Mesothelial cell of epicardium (in vitro differentiated cells): ENCODE measurements at places on chromosomes 13 and 19.

GRCh38 chr13:29421118-29421517 lies 174.4 kb downstream of the SLC7A1 start:
- DNase-seq, result no peak

- DNase-seq, result no peak
These were observed 7.6 kb downstream of the KLHL26 start for GRCh38 chr19:18644196-18645034.

- no peak for DNase-seq
These were observed 4.1 kb upstream of the NANOS3 start for GRCh38 chr19:13872695-13873389.

DNA sequence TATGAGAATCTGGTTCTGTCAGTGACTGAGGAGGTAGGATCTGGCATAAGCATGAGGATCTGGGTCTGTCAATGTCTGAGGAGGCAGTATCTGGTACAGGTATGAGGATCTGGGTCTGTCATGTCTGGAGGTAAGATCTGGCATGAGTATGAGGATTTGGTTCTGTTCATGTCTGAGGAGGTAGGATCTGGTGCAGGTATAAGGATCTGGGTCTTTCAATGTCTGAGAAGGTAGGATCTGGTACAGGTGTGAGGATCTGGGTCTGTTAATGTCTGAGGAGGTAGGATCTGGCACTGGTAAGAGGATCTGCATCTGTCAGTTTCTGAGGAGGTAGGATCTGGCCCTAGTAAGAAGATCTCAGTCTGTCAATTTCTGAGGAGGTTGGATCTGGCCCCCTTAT lies 12.4 kb upstream of the PDCD2L start:
- DNase-seq, result no peak

- no peak for DNase-seq
These were observed 82.9 kb upstream of the POSTN start for GRCh38 chr13:37681281-37682032.

DNA sequence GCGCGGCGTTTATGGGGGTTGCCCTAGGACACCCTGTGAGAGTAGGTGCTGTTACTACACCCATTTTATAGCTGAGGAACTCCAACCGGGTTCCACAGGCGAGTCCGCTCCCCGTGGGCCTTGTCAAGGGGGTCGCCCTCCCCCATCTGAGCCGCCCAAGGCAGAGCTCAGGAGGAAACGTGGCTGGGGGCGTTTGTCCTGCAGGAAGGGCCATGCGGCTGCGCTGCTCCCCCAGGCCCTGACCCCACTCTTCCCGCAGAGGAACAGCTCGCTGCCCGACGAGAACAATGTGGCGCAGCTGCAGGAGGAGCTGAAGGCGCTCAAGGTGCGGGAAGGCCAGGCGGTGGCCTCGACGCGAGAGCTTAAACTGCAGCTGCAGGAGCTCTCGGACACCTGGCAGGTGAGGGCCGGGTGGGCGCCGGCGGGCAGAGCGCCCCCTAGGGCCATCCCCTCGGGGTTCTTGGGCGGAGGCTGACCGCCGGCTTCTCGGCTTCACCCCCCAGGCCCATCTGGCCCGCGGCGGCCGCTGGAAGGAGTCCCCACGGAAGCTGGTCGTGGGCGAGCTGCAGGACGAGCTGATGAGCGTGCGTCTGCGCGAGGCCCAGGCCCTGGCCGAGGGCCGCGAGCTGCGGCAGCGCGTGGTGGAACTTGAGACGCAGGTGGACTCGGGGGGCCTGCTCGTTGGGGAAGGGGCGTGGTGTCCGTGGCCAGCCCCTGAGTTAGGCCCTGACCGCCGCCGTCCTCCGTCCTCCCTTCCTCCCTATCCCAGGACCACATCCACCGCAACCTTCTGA lies 12.4 kb downstream of the PRR36 start:
- DNase-seq, result peak; percentile 59

- no peak for DNase-seq
These were observed 4.0 kb downstream of the MRPL54 start for GRCh38 chr19:3766520-3766919.

DNA sequence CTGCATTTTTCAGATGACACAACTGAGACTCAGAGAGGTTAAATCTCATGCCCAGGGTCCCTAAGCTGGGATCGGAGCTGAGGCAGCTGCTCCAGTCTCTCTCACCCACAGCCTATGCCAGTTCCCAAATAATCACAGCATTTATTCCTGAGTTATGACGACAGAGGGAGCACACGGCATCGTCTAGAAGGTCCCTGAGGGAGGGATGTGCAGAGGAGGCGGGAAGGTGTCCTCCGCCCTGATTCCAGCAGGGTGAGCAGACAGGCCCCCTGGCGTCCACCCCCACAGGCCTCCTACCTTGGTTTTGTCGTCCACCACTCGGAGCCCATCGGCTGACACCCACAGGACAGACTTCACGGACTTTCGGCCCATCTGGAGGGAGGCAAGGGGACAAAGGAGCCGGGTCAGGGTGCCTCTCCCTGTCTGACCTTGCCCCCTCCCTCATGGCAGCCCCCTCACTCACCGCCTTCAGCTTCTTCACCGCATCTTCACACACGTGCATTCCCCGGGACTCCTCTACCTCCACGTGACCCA lies 8.0 kb downstream of the NUMBL start:
- no peak for DNase-seq

GRCh38 chr13:26707122-26708006 lies 53.2 kb downstream of the GPR12 start:
- DNase-seq, result no peak

- no peak for DNase-seq
These were observed 138.5 kb upstream of the DACH1 start for GRCh38 chr13:72005455-72005854.

DNA sequence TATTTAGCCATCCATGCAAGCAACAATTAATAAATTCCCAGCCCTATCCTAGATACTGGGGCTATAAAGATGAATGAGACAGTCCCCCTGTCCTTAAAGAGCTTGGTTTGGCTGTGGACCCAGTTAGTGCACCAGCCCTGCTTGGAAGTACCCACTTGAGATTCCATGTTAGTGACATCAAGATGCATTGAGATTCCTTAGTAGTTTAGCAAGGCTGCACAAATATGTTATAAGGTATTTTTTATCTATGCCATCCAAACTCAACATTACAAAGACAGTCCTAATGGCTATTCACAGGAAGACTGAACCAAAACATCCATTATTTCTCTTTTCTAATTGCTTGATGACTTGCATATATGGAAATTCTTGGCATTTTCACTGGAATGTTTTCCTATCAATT lies 48.8 kb upstream of the RAP2A start:
- no peak for DNase-seq

GRCh38 chr19:13849991-13850909 lies 26.7 kb upstream of the NANOS3 start:
- DNase-seq, result peak; percentile 90

GRCh38 chr19:53904909-53905308 lies 4.2 kb upstream of the CACNG7 start:
- DNase-seq, result no peak

DNA sequence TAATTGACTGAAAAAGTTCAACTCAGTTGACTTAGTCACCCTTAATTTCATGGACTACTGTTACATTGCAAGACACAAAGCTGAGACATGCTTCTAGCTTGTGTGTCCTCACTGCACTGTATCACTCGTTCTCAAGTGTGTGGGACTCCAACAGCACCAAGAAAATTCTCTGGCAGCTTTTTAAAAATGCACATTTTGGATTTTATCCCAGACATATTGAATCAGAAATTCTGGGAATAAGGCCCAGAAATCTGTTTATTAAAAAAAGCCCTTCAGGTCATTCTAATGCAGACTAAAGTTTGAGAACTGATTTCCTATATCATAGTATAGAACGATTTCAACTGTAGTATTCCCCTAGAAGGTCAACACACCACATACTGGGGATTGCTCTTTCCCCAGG lies 1485.3 kb downstream of the PCDH9 start:
- no peak for DNase-seq

DNA sequence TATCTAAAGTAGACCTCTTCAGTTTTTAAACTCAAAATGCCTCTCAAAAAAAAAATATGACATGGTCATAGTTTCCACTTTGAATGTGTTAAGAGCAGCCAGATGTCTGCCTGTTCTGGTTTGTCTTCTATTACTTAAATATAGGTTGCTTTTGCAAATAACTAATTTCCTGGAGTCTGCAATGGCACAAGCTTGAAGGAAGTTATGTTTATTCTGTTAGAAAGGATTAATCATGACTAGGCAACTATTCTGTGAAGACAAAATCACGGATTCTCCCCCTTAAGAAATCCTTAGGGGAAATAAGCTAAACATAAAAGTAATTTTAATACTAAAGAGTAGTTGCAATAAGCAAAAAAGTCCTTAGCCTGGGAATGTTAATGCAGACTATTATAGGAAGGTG lies 26.3 kb downstream of the SKA3 start:
- DNase-seq, result no peak

- DNase-seq, result peak; percentile 27
These were observed 127.6 kb downstream of the URI1 start for GRCh38 chr19:30069535-30070197.

DNA sequence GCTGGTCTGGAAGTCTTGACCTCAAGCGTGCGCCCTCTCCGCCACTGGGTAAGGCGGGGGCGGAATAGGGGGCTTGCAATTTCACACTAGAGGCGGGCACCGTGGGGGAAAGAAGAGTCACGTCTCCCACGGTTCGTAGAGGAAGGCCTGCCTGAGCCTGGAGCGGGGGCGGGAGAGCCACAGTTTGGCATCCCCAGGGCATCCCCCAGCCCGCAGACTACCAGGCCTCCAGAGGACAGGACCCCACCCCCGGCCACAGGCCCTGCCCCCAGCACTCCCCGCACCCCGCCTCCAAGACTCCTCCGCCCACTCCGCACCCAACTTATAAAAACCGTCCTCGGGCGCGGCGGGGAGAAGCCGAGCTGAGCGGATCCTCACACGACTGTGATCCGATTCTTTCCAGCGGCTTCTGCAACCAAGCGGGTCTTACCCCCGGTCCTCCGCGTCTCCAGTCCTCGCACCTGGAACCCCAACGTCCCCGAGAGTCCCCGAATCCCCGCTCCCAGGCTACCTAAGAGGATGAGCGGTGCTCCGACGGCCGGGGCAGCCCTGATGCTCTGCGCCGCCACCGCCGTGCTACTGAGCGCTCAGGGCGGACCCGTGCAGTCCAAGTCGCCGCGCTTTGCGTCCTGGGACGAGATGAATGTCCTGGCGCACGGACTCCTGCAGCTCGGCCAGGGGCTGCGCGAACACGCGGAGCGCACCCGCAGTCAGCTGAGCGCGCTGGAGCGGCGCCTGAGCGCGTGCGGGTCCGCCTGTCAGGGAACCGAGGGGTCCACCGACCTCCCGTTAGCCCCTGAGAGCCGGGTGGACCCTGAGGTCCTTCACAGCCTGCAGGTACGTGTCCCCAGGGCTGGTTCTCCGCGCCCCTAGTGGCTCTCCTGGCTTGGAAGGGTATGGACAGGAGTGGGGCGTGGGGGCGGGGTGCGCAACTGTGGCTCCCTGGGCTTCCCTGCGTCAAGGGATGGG lies at the start of gene ANGPTL4:
ANGPTL4 (plus strand) TSS at position 353 of the 969 bp plus-strand sequence; CDS start at position 520, 167 bp downstream.
- DNase-seq, result peak; percentile 60

DNA sequence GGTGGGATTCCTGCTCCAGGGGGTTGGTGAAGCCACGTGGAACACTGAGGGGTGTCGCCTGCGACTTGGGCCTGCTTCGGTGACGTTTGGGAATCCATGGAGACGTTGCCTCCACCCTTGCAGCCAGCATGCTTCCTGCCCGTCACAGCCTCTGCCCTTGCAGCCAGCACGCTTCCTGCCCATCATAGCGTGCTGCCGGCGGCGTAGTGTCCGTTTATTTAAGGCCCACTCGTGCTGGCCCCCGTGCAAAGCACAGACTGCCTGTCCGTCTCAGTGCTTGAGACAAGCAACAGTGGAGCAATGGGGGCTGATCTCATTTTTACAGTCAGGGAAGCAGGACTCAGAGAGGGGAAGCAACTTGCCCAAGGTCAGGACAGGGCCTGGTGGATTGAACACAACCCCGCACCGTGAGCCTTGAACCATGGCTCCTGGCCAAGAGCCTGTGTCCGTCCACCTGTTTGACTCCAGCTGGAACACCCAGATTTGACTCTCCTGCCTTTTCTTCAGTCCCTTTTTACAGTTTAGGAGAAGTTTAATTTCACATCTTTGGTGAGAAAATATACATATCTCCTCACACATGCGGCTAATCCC lies 149.6 kb downstream of the TEX29 start:
- DNase-seq, result peak; percentile 21

DNA sequence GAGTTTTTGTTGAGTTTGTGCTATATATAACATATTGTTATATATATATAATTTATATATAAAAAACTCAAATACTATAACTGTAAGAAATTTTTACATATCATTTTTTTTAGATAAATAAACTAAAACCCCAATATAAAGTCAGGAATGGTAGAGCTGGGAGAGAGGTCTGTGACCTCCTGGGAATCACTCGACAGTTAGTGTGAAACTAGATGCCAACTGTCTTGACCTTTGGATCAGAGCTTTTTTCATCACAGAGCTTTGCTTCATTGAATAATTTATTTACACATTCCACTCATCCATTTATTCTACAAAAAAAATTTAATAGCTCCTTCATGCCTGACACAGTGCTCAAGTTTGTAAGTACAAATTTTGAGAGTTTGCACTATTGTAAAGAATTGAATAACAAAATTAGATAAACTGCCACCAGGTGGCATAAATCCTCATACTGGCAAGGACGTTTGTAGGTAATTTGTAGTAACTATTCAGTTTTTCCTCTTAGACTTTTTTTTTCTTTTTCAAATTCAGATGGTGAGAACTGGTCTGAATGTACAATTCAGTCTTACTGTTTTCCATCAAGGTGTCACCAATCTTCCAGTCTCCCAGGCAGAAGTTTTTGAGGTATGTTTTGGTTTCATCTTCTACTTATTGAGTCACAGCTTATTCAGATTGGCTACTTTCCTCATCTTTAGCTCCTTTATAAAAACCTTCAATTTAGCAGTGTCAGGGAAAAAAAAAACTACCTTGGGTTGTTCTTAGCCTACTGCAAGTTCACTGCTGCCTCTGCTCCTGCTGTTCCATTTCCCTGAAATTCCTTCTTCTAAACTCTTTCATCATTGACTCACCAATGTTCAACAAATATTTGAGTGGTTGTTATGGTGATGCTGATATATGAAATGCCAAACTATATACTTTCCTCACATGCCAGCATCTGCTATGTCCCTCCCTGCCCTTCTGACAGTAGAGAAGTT lies 28.7 kb downstream of the LACC1 start:
- DNase-seq, result no peak

DNA sequence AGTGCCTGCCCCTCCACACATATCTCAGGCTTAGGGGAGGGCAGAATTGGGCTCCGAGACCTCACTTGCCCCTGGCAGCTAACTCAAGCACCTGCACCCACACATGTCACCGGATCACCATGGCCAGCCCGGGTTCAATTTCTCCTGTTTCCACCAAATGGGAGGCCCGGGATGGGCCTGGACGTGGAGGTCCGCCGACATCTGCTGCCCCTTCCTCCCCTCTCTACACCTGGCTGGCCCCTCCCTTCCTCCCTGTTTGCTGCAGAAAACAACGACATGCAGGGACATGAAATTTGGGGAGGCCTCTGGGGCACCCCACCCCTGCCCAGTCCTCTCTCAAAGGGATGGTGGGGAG lies 1.3 kb downstream of the PRKD2 start:
- DNase-seq, result no peak

GRCh38 chr19:16036397-16036925 lies 39.8 kb upstream of the TPM4 start:
- DNase-seq, result no peak

- peak; percentile 56 for DNase-seq
These were observed 476 bp downstream of the C2CD4C start for GRCh38 chr19:408441-408901.

- DNase-seq, result no peak
These were observed 1.4 kb upstream of the MPV17L2 start for GRCh38 chr19:18191640-18192062.
